ENCODE measurements at places on chromosomes 11 and 22.

DNA sequence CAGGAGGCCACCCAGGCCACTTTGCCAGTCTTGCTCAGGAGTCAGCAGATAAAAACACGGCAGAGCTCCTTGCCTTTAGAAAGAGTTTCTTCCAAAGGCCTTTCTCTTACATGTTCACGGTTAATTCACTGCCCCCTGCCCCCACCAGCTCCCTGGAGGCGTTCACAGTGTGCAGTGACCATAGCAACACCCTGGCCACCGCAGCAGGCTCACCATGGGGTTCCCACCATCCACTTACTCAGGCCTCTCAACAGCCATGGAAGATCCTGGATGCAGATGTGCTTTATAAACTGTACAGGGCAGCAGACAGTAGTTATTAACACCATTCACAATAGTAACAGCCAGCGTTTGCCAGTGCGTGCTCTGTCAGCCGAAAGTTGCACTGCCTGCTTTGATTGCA is 10.6 kb upstream of the MYO7A start:
- DNase-seq: no peak

DNA sequence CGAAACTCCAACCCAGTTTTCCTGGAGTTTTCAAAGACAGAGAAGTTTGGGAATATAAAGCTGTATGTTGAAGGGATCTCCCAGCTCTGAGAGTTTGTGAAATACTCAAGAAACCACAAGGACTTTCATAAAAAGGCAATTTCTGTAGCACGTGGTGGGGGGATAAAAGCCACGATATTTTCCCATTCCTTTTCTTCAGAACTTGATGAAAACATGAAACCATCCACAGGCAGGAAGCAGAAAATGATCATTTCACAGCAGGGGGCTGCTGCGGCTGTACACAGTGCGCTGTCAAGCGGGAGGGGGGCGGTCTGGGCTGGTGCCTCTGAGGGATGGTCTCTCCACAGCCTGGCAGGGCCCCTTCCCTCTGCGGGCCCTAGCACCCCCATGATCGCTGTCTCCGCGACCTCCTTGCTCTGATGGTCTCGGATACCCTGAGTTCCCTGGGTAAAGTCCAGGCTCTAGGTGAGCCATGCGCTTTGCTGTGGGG is 423.2 kb downstream of the MN1 start:
- DNase-seq: no peak

DNA sequence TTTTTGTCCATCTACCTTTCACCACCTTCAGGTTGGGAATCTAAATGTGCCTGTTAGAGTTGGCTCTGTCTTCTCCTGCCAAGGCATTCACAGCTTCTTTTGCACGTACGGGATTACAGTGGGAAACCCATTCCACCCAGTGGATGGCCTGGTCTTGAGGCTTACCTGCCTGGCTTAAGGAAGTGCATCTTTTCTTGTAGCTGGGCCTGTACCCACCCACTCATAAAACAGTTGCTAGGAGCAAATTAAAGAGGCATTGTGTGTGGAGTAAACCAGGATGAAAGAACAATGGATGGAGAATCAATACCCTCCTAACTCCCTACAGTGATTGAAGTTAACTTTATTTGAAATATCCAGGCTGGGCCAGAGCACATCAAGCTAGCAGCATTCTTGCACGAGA is 71.6 kb downstream of the TEAD1 start:
- DNase-seq: no peak

GRCh38 chr22:49447837-49448236 is 379.8 kb downstream of the BRD1 start:
- DNase-seq: no peak

DNA sequence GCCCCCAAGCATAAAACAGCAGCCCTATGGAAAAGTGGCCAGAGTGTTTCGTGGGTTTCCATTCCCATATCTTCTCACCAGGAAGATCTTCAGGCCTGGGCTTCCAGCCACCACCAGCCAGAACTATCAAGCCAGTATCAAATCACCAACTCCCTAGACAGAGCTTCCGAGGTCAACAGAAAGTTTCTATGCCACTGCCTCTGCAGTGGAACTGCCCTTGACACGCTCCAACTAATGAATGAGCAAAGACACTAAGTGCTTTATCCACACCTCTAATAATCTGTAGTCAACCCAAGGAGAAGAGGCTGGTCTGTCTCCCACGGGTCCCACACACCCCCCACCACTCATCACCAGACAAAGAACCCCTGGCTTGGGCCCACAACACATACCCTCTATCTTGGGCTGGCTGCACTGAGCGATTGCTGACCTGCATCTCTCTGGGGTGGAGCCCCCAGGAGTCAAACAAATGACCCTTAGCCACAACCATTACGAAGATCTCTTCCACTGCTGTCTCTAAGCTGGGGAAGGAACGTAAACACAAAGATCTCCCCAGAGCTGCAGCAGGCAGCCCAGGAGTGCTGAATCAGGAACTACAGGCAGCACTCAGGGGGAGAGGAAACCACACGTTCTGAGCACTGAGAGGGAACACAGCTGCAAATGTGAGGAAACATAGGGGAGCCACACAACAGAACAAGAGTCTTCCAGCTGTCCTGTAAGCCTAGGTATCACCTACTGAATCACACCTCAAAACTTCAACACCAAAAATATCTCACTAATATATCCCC is 9.7 kb downstream of the OR5AN1 start:
- DNase-seq: no peak

- no peak for DNase-seq
Measured at GRCh38 chr22:38954414-38955043, 2.9 kb upstream of the APOBEC3A start.

GRCh38 chr11:86595451-86595850 is 77.0 kb downstream of the ME3 start:
- DNase-seq: no peak

GRCh38 chr22:44890416-44891292 is 119.2 kb downstream of the PHF21B start:
- DNase-seq: no peak

- DNase-seq: no peak
Measured at GRCh38 chr11:18191376-18191775, 18.7 kb downstream of the MRGPRX4 start.

GRCh38 chr11:44600839-44601383 is 35.4 kb downstream of the CD82 start:
- DNase-seq: no peak

DNA sequence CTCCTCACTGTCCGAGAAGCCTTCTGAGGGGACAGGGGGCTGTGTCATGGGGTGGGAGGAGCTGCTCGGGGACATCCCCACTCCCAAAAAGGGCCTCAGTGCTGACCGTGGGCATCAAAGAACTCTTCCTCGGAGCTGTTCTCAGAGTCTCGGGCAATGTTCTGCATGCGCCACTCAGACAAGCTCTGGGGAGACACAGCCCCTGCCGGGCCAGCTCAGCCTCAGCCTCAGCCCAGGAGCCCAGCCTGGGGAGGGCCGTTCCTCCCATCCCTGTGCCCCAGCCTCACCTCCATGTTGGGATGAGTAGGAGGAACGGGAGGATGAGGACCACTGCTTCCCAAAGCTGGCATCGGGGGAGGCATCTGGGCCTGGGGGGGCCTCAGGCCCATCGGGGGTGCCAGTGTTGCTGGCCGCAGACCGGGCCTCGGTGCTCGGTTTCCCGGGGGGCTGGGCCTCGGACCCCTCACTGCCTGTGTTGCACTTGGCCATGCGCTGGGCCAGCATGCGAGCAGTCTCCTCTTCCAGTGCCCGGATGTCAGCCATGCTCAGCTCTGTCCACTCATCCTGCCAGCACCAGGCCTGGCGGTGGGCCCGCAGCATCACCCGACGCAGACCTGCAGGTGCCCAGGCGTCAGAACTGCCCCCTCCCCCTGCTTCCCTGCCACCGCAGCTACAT is 5.2 kb downstream of the PITPNM1 start:
- no peak for DNase-seq

GRCh38 chr11:2955906-2956476 is 26.8 kb upstream of the PHLDA2 start:
- DNase-seq: no peak

DNA sequence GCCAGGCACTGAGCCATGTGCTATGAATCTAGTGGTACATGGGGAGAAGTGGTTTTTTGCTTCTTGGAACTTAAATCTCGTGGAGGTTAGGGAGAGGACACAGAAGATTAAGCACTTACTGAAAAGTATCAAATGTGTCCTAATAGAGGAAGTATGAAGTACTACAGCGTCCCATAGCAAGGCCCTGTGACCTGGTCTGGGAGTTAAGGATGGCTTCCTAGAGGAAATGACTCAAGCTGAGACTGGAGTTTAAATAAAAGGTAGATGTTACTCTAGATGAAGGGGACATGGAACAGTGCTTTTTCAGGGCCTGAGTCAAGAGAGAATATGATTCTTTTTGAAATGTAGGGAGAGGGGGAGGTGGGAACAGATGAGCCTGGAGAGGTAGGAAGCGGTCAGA is 202.9 kb downstream of the GRIK4 start:
- no peak for DNase-seq
